ENCODE measurements at places on chromosomes 5 and 9.

DNA sequence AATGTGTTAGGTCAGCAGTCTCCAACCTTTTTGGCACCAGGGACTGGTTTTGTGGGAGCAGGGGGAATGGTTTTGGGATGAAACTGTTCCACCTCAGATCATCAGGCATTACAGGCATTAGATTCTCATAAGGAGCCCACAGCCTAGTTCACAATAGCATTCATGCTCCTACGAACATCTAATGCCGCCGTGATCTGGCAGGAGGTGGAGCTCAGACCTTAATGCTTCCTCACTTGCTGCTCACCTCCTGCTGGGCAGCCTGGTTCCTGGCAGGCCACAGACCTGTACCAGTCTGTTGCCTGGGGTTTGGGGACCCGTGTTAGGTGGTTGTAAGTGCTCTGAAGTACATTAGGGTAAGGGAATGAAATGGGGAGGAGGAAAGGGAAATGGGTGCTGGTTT is 9.7 kb upstream of the CTNNA1 start:
- DNase-seq: no peak

- peak; percentile 83 for DNase-seq
These were observed 67.1 kb downstream of the KLF4 start for GRCh38 chr9:107422189-107423185.

GRCh38 chr9:2181792-2182191 is 166.6 kb downstream of the SMARCA2 start:
- no peak for DNase-seq

GRCh38 chr9:123115146-123115913 is 81.9 kb downstream of the GPR21 start:
- DNase-seq: no peak

GRCh38 chr9:40928803-40929487 is 199.5 kb downstream of the FOXD4L6 start:
- DNase-seq: no peak

DNA sequence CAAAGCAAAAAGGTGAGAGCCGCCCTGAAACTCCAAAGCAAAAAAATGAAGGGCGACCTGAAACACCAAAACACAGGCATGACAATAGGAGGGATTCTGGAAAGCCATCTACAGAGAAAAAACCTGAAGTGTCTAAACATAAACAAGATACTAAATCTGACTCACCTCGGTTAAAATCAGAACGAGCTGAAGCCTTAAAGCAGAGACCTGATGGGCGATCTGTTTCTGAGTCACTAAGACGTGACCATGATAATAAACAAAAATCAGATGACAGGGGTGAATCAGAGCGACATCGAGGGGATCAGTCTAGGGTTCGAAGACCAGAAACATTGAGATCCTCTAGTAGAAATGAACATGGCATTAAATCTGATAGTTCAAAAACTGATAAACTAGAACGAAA is 108.8 kb downstream of the NIPBL start:
- no peak for DNase-seq

DNA sequence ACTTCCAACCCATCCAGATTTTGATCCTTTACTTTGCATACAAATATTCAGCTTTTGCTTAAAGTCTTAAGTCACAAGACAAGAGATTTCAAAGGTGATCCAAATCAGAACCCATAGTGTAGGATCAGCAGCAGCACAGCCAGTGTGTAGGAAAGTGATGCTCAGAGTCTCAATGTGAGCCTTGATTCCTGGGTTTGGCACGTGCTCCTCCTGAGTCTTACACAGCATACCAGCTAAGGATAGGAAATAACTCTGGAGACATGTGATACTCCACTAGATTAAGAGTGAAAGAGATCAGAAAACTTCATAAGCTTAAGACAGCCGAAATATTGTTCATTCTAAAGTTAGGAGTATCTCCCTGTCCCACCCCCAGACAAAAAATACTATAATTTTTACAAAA is 344.9 kb downstream of the SEMA5A start:
- no peak for DNase-seq

GRCh38 chr5:36417668-36418067 is 116.0 kb upstream of the RANBP3L start:
- no peak for DNase-seq

DNA sequence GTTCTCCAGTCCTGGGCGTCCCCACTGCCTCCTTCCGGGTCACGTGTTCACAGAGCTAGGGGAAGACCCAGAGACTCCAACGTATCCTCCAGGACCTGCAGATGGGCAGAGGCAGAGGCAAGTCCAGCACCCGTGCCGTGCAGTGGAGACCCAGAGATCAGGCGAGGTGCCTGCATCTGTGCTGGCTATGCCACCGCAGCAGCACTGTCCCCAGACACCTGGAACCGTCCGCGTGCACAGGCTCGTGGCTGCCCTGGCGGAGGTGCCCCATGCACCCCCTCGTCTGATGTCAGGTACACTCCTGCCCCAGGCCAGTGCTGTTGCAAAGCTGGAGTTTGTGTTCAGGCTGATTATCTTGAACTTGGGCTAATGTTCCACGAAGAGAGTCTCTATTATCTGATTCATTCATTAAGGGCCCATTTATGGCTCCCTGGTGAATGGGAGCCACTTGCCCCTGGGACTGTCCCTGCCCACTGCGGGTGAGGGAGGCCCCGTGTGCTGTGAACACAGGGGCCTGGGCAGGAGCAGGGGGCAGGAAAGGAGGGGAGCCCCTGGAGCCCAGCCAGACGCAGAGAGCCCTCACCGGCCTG is 13.7 kb downstream of the IRX4 start:
- DNase-seq: no peak

- DNase-seq: no peak
These were observed 154.5 kb downstream of the CWC27 start for GRCh38 chr5:64923151-64923685.

GRCh38 chr9:2270565-2270964 is 255.4 kb downstream of the SMARCA2 start:
- DNase-seq: no peak

GRCh38 chr9:110880189-110880588 is 158.1 kb downstream of the LPAR1 start:
- no peak for DNase-seq

DNA sequence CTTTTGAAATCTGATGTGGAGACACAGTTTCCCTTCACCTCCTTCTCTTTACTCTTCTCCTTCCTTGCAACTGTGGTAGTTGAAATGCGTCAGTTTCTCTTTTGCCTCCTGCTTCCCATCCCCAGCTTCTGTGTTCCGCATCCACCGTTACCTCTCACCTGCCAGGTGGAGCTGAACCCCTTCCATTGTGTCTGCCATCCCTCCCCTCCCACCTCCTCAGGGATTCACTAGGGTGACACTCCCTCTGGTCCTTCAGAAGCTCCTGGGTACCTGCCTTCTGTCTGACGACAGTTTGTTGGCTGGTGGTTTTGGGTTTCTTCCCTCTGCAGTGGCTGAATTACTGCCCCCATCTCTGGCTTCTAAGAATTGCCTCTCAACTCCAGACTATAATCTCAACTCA is 132.1 kb downstream of the SLC24A2 start:
- no peak for DNase-seq

DNA sequence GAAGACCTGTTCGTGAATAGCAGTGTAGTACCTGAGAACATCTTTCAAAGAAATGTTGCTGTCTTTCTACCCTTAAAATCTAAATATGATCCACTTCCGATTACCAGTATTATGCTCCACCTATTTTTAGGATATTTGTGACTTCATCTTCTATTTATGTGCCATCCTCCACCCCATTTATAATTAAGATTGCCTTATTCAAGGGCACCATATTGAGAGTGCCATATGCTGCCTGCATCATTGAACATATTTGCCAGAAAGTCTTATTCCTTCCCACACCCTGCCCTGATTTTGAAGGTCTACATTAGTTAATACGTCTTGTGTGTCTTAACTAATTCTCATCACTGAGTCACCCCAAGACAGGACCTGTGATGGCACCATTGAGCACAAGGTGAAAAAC is 1076.7 kb downstream of the CDH12 start:
- DNase-seq: no peak

- DNase-seq: no peak
These were observed 10.4 kb downstream of the PPP2R2B start for GRCh38 chr5:146867996-146868708.

DNA sequence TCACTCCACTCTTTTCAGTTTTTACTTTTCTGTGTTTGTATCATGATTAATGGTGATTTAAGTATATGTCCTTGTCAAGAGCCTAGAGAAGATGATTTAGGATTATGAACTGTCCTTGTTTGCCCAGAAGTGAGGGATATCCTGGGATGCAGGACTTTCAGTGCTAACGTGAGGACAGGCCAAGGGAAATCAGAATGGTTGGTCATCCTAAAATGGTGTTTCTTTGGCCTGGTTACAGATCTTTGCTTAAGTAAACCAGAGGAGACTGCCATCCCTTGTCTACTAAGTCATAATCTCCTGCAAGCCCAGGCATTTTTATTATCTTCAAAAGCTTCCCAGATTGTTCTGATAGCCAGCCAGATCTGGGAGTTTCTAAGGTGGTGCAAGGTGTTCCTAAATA is 22.3 kb upstream of the DPYSL3 start:
- DNase-seq: no peak

DNA sequence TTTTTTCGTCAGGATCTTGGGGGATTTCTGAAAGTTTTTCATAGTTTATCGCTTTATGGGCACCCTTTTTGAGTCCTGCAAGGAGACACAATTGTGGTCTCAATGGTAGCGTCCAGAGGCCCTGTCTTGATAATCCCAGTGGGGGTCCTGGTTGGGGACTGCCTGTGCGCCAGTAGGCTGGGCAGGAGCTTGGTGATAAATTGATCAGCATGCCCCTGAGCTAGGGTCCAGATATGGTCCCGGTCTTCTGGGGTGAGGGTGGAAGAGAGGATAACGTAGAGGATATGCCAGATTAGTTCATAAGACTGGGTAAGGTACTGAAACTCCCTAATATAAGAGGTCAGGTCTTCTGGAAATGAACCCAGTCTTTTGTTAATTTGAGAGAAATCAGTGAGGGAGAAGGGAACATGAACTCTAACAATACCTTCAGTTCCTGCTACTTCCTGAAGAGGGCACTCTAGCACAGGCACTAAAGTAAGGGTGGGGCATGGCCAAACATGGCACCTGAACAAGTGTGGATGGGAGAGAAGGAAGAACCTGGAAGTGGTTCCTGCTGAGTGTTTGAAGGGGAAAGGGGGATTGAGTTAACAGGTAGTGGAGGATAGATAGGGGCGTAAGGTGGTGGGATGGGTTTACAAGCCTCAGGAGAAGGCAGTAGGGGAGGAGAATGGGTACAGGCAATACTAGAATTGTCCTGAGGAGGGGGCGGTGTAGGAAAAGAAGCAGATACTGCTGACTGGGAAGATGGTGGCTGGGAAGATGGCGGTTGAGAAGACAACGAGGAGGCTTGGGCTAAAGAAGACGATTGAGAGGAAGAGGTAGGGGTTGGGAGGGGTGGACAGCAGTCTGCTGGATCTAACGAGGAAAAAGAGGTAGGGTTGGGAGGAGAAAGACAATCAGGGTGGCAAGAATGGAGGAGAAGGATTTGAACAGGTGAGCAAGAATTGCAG is 33.8 kb upstream of the ANXA2R start:
- peak; percentile 54 for DNase-seq

- no peak for DNase-seq
These were observed 11.8 kb downstream of the NR5A1 start for GRCh38 chr9:124495126-124496074.

GRCh38 chr5:59704936-59705335 is 188.6 kb downstream of the PDE4D start:
- DNase-seq: no peak

DNA sequence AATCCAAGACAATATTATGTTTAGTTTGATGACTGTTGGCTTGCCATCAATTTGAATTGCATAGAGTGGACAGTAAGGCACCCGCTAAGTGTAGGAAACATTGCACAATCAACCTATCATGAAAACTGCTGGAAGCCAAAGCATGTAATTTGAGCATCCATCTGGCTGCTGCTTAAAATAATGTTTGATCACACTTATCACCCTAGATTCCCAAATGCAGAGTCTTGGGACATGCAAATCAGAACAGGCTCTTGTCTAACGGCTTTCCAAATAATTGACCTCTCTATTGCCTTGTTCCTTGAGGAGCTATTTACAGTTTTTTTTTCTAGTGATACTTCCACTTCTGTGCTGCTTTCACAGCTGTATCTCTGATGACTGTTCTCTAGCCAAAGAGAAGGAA is 342.1 kb downstream of the PRR16 start:
- no peak for DNase-seq

GRCh38 chr5:54243483-54244080 is 66.8 kb downstream of the ARL15 start:
- DNase-seq: peak; percentile 30

DNA sequence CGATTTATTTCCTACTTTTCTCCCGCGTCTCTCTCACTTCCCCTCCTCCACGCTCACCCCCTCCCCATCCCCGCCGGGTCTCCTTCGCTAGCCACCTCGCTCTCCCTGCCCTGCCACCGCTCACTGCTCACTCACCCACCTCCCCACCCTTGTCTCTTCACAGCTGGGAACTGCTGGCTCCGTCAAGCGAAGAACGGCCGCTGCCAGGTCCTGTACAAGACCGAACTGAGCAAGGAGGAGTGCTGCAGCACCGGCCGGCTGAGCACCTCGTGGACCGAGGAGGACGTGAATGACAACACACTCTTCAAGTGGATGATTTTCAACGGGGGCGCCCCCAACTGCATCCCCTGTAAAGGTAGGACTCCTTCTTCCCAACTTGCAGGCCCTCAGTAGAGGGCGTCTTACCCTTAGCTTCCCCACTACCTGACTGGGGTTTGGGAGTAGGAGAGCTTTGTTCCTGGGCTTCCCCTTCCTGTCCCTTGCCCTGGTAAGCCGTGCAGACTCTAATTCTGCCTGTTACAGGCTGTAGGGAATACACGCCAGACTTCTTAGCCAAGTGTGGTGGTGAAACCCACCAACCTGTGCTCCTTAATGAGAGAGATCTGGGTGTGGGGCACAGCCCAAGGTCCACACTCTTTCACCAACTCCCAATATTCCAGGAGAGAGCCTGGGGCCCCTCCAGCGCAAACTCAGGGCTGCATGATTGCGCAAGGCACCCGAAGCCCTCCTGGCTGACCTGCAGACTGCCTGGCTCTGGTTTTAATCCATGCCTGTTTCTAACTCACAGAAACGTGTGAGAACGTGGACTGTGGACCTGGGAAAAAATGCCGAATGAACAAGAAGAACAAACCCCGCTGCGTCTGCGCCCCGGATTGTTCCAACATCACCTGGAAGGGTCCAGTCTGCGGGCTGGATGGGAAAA is 2.5 kb downstream of the FST start:
- no peak for DNase-seq

GRCh38 chr5:149341876-149342275 is 3.4 kb upstream of the GRPEL2 start:
- no peak for DNase-seq

- no peak for DNase-seq
These were observed 31.0 kb downstream of the ATPSCKMT start for GRCh38 chr5:10218658-10219057.

GRCh38 chr5:57360871-57361270 is 121.7 kb downstream of the ACTBL2 start:
- no peak for DNase-seq

GRCh38 chr9:93380410-93381060 is 71.0 kb upstream of the FAM120A start:
- no peak for DNase-seq

DNA sequence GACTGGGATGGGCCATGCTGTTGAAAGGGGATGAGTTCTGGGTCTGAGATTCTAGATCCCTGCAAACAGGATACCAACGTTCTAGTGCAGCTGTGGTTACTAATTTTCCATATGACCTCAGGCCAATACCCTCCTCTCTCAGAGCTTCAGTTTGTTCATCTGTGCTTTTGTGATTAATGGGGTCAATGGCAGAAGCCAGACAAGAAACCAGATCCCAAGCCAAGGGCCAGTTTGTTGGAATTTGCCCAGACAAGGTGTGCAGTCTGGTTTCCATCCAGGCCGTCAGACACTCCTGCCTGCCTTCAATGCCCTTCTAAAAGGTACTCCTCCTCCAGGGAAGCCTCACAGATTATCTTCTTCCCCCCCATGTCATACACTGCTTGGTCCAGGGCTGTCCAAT is 11.4 kb downstream of the MYORG start:
- DNase-seq: no peak

Data from NCI-H460 (cell line).